ENCODE measurements at places on chromosomes 12 and 14.

DNA sequence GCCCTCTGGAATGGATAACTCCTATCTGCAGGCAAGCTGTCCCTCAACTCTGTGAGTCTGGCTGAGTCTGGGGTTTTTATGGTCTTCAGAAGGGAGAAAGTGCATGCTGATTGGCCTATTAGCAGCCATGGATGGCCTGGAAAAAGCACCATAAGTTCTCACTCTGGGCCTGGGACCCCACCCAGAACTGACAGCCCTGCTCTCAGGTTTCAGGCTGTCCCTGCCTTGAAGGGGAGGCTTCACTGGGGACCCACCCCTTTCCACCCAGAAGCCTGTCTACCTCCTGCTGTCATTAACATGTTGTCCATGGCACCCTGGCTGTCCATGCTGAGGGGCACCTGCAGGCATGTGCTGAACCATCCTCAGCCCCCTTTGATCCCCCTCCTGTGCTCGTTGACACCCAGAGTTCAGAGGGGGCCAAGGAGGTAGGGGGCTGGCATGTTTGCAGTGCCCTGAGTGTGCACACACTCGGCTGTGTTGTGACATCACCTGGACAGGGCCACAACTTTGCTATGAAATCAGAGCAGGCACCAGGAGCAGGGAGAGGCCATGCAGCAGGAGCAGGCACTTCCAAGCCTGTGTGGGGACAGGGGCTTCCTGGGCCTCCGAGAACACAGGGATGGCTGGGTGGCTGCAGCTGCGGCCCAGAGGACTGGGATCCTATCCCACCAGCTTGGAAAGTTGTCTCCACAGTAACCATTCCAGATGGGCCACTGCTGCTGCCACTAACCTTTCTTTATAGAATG is 84.7 kb downstream of the ACSS3 start:
- no peak for DNase-seq

- no peak for DNase-seq
These were observed 234.0 kb upstream of the HMGA2 start for GRCh38 chr12:65590318-65590717.

DNA sequence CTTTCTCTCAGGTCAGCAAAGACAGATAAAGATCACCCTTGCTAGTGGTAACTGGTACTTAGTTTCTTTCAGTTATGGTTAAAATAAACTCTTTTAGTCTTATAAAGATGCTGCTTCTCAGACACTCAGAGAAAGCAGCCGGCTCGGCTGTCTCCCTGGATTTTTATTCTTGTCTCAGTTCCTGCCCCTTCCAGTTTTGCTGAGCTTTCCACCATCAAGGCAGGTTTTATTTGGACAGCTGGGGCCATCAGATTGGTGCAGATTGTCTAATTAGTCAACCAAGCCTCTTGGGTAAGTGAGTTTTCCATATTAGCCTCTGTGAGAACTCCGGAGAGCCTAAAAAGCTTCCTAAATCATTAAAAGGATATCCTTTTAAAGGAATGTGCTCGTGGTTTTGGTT is 130.8 kb upstream of the BMP4 start:
- DNase-seq, result no peak

DNA sequence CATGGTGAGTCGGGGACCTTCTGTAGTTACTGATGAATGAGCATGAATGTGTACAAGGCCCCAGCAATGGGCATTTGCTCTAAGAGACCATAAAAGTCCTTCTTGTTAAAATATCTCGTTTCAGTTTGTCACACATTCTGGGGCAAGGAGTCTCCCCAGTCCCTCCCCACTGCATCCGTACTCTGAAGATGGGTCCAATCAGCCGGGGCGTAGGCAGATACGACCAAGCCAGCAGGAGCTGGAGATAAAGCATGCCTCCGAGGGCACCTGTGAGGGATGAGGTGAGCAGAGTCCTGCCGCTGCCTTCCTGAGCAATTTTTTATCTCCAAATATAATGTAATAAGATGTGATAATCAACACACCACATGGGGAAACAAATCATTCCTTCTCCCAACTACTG is 528.5 kb downstream of the BCL11B start:
- DNase-seq, result no peak

DNA sequence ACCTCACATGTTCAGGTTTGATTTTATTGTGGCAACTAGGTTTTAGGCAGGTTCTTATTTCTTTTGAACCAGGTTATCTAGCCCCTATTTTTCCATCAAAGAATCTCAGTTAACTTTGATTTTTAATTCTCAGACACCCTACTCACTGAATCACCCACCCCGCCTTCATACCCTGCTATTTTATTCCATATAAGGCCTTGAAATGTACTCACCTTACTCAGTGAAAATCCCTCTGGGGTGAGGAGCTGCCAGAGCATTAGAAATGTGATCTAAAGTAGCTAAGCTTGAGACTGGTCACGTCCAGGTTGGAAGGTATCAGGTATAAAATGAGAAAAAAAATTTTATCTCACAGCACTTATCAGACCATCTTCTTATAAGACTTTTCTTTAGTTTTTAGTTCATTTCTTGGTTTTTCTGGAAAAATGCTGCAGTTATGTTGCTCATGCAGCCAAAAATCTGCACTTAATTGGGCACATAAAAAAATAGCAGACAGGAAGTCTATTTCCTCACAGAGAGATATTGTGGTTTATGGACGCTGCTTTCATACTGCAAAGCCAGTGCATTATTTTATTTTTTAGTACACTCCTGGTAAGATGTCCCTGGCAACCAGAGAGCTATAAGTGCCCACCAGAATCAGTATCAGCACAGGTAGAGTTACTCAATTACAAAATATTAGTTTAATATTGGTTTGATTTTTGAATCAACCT is 101.5 kb upstream of the CCDC91 start:
- DNase-seq, result no peak

DNA sequence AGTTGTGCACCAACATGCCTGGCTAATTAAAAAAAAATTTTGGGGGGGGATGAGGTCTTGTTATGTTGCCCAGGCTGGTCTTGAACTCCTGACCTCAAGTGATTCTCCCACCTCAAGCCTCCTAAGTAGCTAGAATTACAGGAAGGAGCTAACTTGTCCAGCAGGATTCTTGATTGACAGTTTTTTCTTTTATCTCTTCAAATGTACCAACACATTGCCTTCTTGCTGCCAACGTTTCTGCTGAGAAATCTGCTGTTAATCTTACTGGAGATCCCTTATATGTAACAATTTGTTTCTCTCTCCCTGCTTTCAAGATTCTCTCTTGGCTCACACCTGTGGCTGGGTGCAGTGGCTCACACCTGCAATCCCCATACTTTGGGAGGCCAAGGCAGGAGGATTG is 22.4 kb upstream of the MARK3 start:
- no peak for DNase-seq
